ENCODE measurements at places on chromosomes 12 and 14. TPM values are rescaled to one million over a fixed set of nuclear protein-coding genes. Genes with fewer than 3 reads are reported as not detected.

The RASSF9 gene
- total RNA-seq: 1.2 TPM

The NKX2-1 gene
- total RNA-seq: not detected

The POLE2 gene
- total RNA-seq: 4.9 TPM

The NAV3 gene
- 102 TPM for total RNA-seq

The CCDC184 gene
- 0.35 TPM for total RNA-seq

The OTOGL gene
- total RNA-seq: 0.08 TPM

The KRT72 gene
- not detected for total RNA-seq

The NPFF gene
- total RNA-seq: not detected

Data from smooth muscle cell of the coronary artery (primary cell).